Stomach (tissue), 19 donors: ENCODE measurements at places on chromosomes 4 and X. TPM values are rescaled to one million over a fixed set of nuclear protein-coding genes. Genes with fewer than 3 reads are reported as not detected.

DNA sequence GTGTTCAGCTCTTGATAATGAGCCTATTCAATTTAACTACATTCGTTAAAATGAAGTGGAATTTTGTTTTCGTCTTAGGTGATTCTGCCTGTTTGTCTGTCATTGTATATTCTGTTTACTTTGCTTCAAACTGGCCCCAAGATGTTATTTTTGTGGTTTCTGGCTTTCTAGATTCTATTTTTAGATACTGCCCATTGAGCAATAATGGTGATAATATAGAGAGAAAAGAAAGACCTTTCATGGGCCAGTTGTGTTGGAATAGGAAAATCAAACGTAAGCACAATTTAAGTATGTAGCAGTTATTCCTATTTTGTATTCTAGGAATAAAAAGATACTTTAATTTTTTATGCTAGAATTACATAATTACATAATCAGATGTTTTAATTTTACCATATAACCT is 4.0 kb downstream of the CDKN2AIP start:
- no peak overlapping the region for H3K4me3 ChIP-seq
- H3K4me1 ChIP-seq = peaks cover 54% of the 10 kb centered on the region
- DNase-seq = no peak
- no peaks in the 10 kb centered on the region for H3K27me3 ChIP-seq
- H3K27ac ChIP-seq = no peak overlapping the region
- peaks cover 73% of the 10 kb centered on the region for H3K36me3 ChIP-seq

DNA sequence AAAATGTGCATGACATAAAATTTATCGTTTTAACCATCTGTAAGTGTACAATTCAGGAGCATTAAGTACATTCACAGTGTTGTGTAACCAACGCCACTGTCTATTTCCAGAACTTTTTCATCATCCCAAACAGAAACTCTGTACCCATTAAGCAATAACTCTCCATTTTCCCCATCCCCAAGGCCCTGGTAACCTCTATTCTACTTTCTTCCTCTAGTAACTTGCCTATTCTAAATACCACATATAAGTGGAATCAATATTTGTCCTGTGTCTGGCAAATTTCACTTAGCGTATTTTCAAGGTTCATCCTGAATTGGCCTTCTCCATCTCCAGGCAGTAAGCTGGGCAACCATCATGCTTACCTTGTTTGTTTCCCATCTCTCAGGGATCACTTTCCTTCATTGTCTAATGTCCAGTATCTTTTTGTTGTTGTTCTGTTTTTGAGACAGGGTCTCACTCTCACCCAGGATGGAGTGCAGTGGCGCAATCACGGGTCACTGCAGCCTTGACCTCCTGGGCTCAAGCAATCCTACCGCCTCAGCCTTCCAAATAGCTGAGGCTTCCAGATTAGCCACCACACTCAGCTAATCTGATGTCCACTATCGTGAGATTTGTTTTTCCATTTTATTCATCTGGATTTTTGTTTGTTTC is 17.7 kb upstream of the GRIPAP1 start:
- H3K27me3 ChIP-seq = no peaks in the 10 kb centered on the region
- H3K36me3 ChIP-seq = peaks cover 3% of the 10 kb centered on the region
- no peak for DNase-seq
- H3K4me1 ChIP-seq = no peaks in the 10 kb centered on the region

GRCh38 chr4:39056023-39056422 is 6.0 kb upstream of the KLHL5 start:
- H3K4me1 ChIP-seq = no peaks in the 10 kb centered on the region
- H3K27ac ChIP-seq = no peak overlapping the region
- no peak overlapping the region for H3K4me3 ChIP-seq
- DNase-seq = no peak
- H3K27me3 ChIP-seq = no peaks in the 10 kb centered on the region

- H3K4me3 ChIP-seq = no peak overlapping the region
- no peak for DNase-seq
- H3K27me3 ChIP-seq = no peaks in the 10 kb centered on the region
- H3K27ac ChIP-seq = no peak overlapping the region
- no peaks in the 10 kb centered on the region for H3K36me3 ChIP-seq
Observed at GRCh38 chr4:37748485-37748884, 62.3 kb upstream of the RELL1 start.

- no peaks in the 10 kb centered on the region for H3K27me3 ChIP-seq
- no peak overlapping the region for H3K4me3 ChIP-seq
- no peaks in the 10 kb centered on the region for H3K36me3 ChIP-seq
- no peaks in the 10 kb centered on the region for H3K4me1 ChIP-seq
- no peak overlapping the region for H3K27ac ChIP-seq
- DNase-seq = no peak
Observed at GRCh38 chr4:81664079-81664478, 192.4 kb upstream of the RASGEF1B start.

GRCh38 chr4:19266566-19266965 is 985.1 kb upstream of the SLIT2 start:
- H3K4me3 ChIP-seq = no peak overlapping the region
- DNase-seq = no peak
- no peaks in the 10 kb centered on the region for H3K36me3 ChIP-seq
- no peak overlapping the region for H3K27ac ChIP-seq
- H3K4me1 ChIP-seq = no peaks in the 10 kb centered on the region

Gene TKTL2
- not detected for total RNA-seq

Gene IRAK1
- 25.5 TPM for total RNA-seq
